ENCODE measurements at places on chromosomes 2 and 18. TPM values are rescaled to one million over a fixed set of nuclear protein-coding genes. Genes with fewer than 3 reads are reported as not detected.

The RNPEPL1 gene
- 67.5 TPM for total RNA-seq

The FAM228A gene
- total RNA-seq: not detected

The DBI gene
- 396 TPM for total RNA-seq

The ASPRV1 gene
- total RNA-seq: 0.23 TPM

The SETBP1 gene
- 0.51 TPM for total RNA-seq

The TIGD1 gene
- total RNA-seq: 4.6 TPM

The THUMPD2 gene
- total RNA-seq: 14.2 TPM

The SP110 gene
- total RNA-seq: 7.5 TPM

The HIBCH gene
- total RNA-seq: 14.3 TPM

The SLC19A3 gene
- 2.4 TPM for total RNA-seq

The NTSR2 gene
- total RNA-seq: not detected

The CPLX4 gene
- total RNA-seq: not detected
